Neuronal stem cell (in vitro differentiated cells): ENCODE measurements at places on chromosomes 1 and 21.
A peak's percentile ranks its signal among the peaks of the same experiment; 100 is the strongest.

DNA sequence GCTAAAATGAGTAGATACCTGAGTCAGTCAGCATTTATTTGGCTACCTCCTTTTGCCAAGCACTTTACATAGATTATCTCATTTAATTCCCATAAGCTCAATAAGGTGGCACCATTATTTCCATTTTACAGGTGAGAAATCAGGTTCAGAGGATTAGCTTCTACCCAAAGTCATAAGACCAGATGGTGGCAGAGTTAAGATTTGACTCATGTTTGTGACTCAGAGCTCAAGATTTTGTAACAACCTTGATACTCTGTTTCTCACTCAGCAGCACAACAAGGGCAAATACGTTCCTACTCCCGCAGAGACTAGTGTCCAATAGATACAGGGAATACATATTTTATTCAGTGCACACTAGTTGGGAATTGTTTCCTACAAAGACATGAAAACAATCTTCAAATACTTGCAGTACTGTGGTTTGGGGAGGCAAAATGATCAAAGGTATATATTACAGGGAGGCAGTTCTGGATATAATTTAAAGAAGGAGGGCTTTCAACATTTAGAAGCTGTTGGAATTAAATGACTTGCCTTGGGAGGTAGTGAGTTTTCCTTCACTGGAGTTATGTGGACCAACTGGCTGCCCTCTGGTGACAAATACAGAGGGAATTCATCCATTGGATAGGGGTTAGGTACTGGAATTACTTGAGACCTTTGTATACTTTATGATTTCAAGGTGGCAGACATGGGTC is 3.6 kb downstream of the LEPR start:
- DNase-seq = no peak

- peak; percentile 54 for DNase-seq
These were observed 7.2 kb downstream of the TUFT1 start for GRCh38 chr1:151547119-151547899.

DNA sequence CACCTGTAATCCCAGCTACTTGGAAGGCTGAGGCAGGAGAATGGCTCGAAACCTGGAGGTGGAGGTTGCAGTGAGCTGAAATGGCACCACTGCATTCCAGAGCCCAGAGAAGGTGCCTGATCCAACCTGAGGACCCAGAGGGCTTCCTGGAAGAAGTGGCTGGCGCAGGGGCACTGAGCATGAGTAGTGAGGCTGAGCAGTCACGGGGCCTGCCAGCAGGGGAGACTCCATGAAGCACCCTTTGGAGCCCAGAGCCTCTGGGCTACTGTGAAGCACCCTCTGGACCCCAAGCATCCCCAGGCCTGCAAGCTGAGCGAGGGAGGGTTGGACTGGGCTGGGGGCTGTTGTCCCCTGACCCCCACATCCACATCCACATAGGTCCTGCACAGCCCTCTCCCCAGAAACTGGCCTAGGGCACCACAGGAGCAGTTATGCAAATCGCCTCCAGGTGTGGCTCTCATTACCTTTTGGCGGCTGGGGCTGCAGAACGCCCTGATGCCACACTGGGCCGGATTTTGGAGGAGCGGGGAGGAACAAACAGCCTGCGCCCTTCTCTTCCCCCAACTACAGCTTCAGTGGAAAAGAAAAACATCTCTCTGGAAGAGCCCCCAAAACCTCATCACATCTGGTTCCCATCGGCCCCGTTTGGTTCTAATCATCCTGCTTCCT is 78.2 kb upstream of the TARDBP start:
- no peak for DNase-seq

DNA sequence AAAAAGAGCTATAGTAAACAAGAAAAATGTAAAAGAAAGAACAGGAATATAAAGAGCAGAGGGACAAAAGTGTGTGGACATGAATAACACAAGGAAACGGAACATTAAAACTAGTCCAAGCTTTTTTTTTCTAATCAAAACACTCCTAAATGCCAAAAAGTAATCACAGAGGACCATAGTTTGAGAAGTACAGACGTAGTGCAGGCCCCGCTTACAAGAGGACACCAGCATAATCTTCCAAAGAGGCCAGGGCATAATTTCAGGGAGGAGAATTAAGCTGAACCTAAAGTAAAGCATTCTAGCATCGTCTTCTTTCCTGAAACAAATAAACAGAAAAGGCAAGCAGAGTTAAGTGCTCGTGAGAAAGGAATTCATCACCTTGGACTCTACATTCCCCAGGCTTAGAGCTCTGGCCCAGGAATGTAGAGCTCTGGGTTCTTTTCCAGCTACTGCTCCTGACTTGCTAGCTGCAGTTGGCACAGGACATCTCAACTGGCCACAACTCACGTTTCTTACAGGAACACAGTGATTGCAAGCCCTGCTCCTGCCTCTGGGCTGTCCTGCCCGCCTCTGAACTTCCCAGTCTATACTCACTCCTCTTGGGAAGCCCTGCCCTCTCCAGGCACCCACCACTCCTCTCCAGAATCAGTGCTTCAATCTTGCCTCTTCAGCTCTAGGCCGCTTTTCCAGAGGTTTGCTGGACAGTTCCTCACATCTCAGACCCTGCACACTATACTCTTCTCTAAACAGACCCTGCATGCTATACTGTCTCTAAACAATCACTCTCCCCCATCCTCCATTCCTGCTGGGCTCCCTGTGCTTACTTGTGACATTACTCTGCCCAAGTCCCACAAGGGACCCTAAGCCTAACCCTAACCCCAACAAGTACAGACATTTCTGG is 9.8 kb downstream of the RGS8 start:
- no peak for DNase-seq

DNA sequence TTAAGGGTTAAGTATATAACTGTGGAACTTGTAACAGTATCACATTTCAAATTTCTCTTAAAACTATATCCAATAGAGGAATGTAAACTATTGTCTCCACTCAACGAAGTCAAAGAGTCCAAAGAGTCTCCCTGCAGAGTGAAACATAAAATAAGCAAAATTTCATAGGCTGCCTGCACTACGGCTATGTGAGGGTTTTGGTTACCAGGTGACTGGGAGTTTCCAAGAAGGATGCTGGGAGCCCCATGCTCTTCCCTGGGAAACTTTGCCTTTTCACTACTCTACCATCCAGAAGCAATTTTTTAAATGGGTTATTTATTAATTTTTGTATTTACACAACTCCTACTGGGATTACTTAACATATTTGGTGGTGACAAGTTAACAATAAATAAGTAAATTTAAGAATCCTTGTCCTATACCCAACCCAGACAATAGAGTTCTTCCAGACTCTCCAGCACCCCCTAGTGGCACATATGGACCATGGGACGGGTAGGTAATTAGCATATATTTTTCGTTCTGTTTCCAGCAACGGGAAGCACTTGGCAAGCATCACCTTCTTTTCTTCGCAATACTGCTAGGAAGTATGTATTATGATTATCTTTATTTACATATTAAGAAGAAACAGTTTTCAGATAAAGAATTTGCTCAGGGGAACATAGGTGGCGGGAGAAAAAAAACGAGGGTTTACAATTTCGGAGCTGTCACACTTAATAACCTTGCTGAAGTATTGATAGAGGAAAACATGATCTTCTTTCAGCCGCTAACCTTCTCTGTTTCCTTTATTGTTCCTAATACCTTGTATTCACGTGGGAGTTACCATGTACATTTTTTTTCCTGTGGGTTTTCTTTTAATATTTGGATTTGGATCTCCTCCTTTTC is 3.5 kb downstream of the FMO2 start:
- DNase-seq = peak; percentile 9

- no peak for DNase-seq
These were observed 136.8 kb downstream of the PRDM16 start for GRCh38 chr1:3205815-3206214.

GRCh38 chr1:148318123-148318903 is 164.8 kb downstream of the PPIAL4G start:
- DNase-seq = no peak

DNA sequence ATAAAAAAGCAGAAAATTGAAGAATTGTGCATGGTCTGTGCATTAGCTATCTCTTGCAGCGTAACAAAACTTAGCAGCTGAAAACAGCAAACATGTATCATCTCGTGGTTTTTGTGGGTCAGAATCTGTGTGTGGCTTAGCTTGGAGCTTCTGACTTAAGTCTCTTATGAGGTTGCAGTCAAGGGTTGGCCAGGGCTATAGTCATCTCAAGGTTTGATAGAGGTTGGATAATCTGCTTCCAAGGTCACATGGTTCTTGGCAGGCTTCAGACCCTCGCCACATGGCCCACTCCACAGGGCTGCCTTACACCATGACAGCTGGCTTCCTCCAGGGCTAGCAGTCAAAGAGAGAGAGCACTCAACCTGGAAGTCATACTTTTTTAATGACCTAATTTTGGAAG is 35.9 kb downstream of the CNST start:
- DNase-seq = no peak

- no peak for DNase-seq
These were observed 47.2 kb downstream of the S1PR1 start for GRCh38 chr1:101284021-101284420.

- no peak for DNase-seq
These were observed 52.7 kb downstream of the SLC9A1 start for GRCh38 chr1:27102134-27102706.

DNA sequence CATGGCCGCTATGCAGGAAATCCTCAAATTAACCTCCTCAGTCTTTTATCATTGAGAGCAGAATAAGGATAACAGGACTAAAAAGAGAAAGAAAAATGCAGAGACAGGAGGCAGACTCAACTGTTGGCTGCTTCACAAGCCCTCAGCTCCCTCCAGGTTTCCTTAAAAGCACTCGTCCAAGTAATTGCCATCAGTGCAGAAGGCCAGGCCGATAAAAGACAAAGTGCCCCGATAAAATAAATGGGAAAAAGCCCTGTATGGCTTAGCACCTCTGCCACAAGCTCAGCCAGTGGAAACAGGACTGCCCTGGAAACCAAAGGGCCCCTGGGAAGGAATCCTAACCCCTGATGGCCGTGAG is 8.1 kb downstream of the S100A6 start:
- no peak for DNase-seq

- DNase-seq = no peak
These were observed 221.6 kb downstream of the SEC16B start for GRCh38 chr1:177748080-177748801.
